Activated naive CD8-positive, alpha-beta T cell treated with anti-CD3 and anti-CD28 coated beads, Interleukin-2, amount 50 U/mL, for 24 hours (primary cell): ENCODE measurements at places on chromosomes 1 and 21.
A peak's percentile ranks its signal among the peaks of the same experiment; 100 is the strongest.

GRCh38 chr1:215276582-215276981 is 194.0 kb downstream of the KCNK2 start:
- H3K4me1 ChIP-seq = no peaks in the 10 kb centered on the region
- no peak overlapping the region for H3K27ac ChIP-seq
- no peak for DNase-seq
- H3K36me3 ChIP-seq = no peaks in the 10 kb centered on the region
- no peak overlapping the region for H3K4me3 ChIP-seq

DNA sequence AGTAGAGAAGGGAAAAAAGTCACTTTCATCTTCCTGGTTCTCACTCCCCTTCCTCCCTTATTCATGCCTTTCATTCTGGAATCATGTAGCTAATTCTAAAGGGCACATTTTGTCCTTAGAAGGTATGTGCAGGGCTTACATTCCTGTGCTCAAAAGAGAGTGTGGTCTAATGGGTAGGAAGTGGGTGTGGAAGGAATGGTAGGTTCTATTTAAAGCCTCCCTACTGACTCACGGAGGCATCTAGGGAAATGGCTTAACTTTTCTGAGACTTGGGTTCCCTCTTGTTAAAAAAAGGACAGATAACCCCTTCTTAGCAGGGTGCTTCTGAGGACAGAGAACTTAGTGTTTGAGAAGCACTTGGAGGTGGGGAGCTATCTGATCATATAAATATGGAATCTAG is 249.3 kb upstream of the DUSP10 start:
- no peak overlapping the region for H3K27ac ChIP-seq
- DNase-seq = no peak
- peaks cover 49% of the 10 kb centered on the region for H3K4me1 ChIP-seq
- H3K4me3 ChIP-seq = no peak overlapping the region

DNA sequence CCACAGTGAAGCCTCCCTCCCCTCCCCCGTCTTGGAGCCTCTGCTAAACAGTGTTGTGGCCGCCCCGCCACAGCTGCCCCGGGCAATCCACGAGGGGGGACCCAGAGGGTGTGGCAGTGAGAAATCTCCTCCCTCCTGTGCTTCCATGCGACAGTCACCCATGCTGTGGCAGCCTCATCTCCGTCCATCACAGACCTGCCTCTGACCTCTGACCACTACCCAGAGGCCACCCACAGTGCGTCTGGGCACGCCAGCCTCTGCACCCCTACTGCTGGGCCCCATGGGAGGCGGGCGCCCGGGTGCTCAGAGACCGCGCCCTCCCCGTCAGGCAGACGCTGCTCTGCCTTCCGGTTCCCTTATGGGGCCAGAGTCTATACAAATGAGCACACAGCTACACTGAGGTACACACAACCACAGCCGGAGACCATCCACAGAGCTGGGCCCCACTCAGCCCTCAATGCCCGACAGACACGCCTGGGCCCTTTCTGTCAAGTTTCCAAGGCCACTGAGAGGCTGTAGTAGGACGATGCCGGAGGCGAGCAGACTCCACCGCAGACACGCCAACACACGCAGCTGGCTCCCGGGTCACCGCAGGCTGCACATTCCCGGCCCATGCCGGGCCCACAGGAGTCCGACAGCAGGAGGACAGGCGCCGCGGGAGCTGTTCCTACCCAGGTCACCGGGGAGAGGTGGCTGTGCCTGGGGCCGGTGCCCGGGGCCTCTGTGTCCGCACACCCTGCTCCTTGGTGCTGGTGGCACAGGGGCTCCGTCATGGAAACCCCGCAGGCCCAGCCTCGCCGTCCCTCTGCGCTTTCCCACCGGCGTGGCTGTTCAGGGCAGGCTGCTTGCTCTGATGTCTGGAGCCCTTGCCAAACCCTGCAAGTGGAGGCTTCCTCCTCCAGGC is 23.9 kb upstream of the TMEM52 start:
- no peak overlapping the region for H3K4me3 ChIP-seq
- no peak for DNase-seq
- H3K27me3 ChIP-seq = peaks cover 2% of the 10 kb centered on the region
- no peaks in the 10 kb centered on the region for H3K4me1 ChIP-seq
- H3K27ac ChIP-seq = no peak overlapping the region
- no peaks in the 10 kb centered on the region for H3K36me3 ChIP-seq

DNA sequence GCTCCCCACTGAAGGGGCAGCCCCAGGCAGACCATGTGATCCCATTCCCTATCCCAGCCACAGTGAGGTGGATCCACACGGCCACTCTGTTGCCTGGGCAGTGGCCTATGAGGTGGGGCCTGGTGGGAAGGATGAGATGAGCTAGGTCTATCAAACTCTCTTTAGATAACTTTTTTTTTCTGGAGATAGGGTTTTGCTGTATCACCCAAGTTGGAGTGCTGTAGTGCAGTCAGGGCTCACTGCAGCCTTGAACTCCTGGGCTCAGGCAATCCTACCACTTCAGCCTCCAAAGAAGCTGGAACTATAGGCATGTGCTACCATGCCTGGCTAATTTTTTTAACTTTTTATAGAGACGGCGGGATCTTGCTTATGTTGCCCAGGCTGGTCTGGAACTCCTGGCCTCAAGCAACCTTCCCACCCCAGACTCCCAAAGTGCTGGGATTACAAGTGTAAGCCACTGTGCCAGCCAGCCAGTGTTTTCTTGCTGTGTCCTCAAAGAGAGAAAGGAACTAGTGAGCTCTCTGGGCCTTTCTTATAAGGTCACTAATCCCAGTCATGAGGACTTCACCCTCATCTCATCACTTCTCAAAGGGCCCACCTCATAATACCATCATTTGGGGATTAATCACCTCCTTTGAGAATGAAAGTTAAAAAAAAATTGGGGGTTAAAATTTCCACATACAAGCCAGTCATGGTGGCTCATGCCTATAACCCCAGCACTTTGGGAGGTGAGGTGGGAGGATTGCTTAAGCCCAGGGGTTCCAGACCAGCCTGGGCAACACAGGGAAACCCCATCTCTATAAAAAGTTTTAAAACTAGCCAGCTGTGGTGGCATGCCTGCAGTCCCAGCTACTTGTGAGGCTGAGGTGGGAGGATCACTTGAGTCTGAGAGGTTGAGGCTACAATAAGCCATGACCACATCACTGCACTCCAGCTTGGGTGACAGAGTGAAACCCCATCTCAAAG is 36.6 kb downstream of the H3-3A start:
- H3K27me3 ChIP-seq = peaks cover 8% of the 10 kb centered on the region
- H3K4me3 ChIP-seq = peak overlapping the region; percentile 83

- H3K4me1 ChIP-seq = peaks cover 28% of the 10 kb centered on the region
- H3K36me3 ChIP-seq = peaks cover 2% of the 10 kb centered on the region
- peaks cover 90% of the 10 kb centered on the region for H3K27me3 ChIP-seq
- no peak for DNase-seq
Observed at GRCh38 chr1:156431769-156432668, 63.0 kb downstream of the RHBG start.

DNA sequence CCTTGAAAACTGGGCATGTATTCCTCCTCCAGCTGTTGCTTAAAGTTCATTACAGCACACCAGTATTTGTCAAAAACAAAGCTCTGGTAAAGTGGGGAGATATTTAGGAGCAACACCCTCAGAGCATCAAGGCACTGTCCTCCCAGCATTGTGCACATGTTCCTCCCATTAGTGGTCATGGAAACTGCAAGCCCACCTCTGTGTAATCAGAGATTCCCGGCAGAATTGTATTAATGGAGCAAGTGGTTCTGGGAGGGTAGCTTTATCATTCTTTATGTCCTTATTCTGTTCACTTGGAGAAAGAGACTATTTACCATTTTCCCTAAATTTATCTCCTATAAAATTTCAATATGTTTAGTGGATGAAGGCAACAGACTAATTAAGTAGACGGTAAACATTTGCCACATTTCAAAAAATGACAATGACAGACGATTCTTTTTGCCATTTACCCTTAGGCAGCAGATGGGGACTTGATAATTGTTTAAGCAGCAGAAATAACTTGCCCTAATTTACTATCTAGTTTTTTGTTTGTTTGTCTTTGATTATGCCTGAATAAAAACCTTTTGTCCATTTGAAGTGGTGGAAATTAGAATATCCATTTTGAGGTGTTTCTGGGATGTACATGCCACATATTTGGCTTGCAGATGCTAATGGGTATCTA is 289.6 kb upstream of the ST6GALNAC5 start:
- no peaks in the 10 kb centered on the region for H3K27me3 ChIP-seq
- H3K36me3 ChIP-seq = no peaks in the 10 kb centered on the region
- no peak overlapping the region for H3K27ac ChIP-seq
- no peak for DNase-seq
- no peak overlapping the region for H3K4me3 ChIP-seq

- peak within 1 kb of the TSS; percentile 70 for H3K4me3 ChIP-seq
- H3K4me1 ChIP-seq = peaks cover 13% of the 10 kb centered on the region
Observed at GRCh38 chr1:233327651-233328141, at the start of gene MAP3K21. TSS of gene MAP3K21 (plus strand) at chr1:233327724. CDS start at chr1:233328029, 305 bp downstream.

GRCh38 chr1:167268347-167268787 is 47.7 kb downstream of the POU2F1 start:
- H3K36me3 ChIP-seq = no peaks in the 10 kb centered on the region
- H3K27ac ChIP-seq = peak overlapping the region; percentile 63
- DNase-seq = no peak
- H3K4me1 ChIP-seq = peaks cover 35% of the 10 kb centered on the region
- H3K27me3 ChIP-seq = no peaks in the 10 kb centered on the region
- H3K4me3 ChIP-seq = no peak overlapping the region

DNA sequence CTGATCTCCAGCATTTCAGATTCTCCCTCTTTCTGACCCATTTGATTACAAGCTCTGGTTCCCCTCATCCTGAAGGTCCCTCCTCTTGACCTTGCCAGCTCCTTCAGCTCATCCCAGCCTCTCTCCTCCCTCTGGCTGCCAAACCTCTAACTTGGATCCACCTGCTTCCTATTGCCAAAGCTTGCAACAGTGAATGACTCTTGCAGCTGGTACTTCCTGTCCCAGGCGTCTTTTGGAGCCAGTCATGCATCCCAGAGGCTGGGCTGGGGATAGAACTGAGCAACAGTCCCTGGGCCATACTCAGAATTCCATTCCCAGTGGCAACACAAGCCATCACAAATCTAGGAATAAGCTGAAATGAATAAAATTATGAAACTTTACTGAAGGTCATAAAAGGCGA is 27.7 kb upstream of the SPOCD1 start:
- peaks cover 39% of the 10 kb centered on the region for H3K4me1 ChIP-seq
- DNase-seq = no peak
- no peaks in the 10 kb centered on the region for H3K27me3 ChIP-seq
- H3K27ac ChIP-seq = no peak overlapping the region
- no peaks in the 10 kb centered on the region for H3K36me3 ChIP-seq

GRCh38 chr1:227934476-227935313 is 13.0 kb downstream of the WNT9A start:
- peak overlapping the region; percentile 27 for H3K4me3 ChIP-seq
- DNase-seq = peak; percentile 40
- peaks cover 16% of the 10 kb centered on the region for H3K4me1 ChIP-seq
- peak overlapping the region; percentile 87 for H3K27ac ChIP-seq

DNA sequence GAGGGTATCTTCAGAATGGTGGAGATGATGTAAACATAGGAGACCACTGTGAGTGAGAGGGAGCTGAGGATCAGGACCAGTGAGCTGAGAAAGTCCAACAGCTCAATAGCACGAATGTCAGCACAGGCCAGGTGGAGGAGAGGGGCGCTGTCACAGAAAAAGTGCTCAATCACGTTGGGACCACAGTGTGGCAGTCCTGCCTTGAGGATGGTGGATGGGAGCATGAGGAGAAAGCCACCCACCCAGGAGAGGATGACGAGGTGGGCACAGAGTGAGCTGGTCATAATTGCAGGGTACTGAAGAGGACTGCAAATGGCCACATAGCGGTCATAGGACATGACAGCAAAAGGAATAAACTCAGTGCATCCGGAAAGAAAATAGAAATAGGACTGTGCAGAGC is 8.1 kb downstream of the OR11L1 start:
- H3K27ac ChIP-seq = no peak overlapping the region
- H3K4me1 ChIP-seq = no peaks in the 10 kb centered on the region

- H3K4me1 ChIP-seq = peaks cover 9% of the 10 kb centered on the region
- H3K27ac ChIP-seq = no peak overlapping the region
- no peaks in the 10 kb centered on the region for H3K36me3 ChIP-seq
- H3K27me3 ChIP-seq = peaks cover 32% of the 10 kb centered on the region
Observed at GRCh38 chr1:21670059-21670881, 1.1 kb upstream of the RAP1GAP start.

DNA sequence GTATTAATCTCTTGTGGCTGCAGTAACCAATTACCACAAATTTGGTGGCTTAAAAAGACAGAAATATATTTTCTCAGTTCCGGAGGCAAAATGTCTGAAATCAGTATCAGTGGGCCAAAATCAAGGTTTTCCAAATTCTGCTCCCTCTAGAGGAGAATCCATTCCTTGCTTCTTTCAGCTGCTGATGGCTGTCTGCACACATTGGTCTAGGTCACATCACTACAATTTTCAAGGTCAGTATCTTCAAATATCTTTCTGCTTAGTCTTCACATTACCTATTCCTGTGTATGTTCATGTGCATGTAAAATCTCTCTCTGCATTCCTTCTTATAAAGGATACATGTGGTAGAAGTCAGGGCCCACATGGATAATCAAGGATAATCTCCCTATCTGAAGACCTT is 999.4 kb downstream of the KCNT2 start:
- H3K27ac ChIP-seq = no peak overlapping the region
- H3K4me3 ChIP-seq = no peak overlapping the region
- no peaks in the 10 kb centered on the region for H3K36me3 ChIP-seq
- H3K27me3 ChIP-seq = no peaks in the 10 kb centered on the region
- no peaks in the 10 kb centered on the region for H3K4me1 ChIP-seq
